GM04503 (cell line): ENCODE measurements at places on chromosomes 5 and 9.

DNA sequence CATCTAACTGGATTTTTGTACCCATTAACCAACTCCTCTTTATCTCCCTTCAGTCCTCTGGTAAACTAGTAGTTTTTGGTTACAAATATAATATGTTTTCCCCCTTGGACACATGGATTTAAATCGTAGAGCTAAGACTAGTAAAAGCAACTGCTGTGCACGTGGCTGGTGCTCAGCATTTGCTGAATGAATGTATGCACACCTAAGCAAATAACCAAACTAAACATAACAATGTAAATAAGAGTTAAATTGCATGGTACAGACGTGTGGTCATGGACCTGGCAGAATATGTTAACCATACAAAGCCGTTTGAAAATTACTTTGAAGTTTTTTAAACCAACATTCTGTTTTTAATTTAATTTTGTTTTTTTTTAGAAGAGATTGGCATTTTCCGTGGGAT, 65.2 kb upstream of the FYB1 start:
- DNase-seq: no peak

GRCh38 chr9:21961569-21961968, 32.6 kb downstream of the CDKN2A start:
- DNase-seq: no peak

GRCh38 chr5:34854459-34855174, 15.7 kb downstream of the TTC23L start:
- no peak for DNase-seq

DNA sequence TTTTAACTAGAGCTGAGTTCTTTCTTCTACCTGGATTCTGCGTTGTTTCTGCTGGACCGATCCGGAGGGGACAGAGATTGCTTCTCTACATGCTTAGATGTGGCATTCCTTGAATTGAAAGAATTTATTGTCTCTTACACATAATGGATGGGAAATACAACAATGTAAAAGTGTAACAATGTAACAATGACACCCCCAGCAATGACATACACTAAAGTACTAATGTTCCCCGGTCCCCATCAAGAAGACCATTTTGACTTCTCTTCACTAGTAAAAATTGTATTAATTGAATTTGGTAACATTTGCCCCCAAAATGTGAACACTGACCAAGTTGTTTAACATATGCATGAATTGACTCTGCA, 760.2 kb downstream of the TAF11L14 start:
- no peak for DNase-seq

- DNase-seq: no peak
Observed at GRCh38 chr9:111662576-111663300, 1.3 kb downstream of the GNG10 start.

DNA sequence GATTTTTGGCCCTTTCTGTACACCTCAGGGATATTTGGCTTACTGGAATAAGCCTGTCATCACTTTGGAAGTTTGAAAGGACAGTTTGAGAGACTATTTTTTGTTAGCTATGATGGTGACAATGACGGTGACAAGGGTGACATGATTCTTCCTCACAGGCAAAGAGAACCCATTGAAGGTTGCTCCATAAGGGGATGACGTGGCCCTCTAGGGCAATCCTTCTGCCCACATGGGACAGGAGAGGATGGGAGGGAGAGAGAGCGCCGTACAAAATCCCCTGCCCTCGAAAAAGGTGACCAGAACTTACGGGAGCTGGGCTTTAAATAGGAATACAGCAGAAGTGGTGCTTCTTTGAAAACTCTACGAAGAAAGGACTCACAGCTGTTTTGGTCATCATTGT, 22.6 kb downstream of the HRH2 start:
- no peak for DNase-seq

- DNase-seq: no peak
Observed at GRCh38 chr5:180865981-180866695, 5.1 kb upstream of the ZFP62 start.

DNA sequence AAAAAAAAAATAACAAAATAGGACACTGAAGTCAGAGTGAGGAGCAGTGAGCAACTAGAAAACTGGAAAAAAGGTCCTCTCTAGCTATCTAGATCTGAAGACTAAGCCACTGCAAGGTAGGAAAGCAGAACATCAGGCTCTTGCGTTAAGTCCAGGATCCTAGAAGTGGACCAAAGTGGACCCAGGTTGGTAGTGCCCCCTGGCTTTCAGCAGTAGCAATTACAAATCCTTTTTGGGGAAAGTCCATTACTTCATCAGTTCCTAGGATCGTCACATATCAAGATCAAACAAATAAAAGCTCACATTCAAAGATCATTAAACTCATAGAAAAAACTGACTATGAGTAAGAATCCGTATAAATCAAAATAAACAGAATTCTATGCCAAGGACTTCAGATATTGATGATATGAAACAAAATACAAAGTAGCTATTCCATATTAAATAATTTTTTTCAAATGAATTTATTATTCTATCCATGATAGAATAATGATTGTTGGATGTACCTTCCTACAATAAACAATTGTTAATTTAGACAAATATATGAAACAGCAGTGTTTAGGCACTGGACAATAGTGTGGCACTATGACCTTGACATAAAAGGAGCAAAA, 6.5 kb upstream of the RICTOR start:
- DNase-seq: no peak

- peak; percentile 25 for DNase-seq
Observed at GRCh38 chr9:112487008-112487798, 576 bp downstream of the KIAA1958 start.

DNA sequence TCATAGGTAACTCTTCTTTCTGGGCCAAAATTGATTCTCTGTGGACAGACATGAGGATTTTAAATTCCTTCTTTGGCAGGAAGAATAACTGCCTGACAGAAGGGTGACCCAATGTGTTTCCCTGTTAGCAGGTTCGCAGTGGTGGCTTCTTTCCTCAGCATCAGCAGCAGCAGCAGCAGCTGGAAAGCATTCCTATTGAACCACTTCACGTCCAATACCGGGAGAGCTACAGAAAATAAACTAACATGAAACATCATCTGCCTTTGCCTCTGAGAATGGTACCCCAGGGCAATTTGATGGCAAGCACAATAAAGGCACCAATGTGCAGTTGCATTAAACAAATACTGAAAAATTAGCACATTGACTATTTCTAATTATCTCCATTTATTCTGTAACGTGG, 214.5 kb downstream of the TMEM167A start:
- DNase-seq: no peak

- no peak for DNase-seq
Observed at GRCh38 chr5:147532156-147532555, 22.3 kb upstream of the DPYSL3 start.

DNA sequence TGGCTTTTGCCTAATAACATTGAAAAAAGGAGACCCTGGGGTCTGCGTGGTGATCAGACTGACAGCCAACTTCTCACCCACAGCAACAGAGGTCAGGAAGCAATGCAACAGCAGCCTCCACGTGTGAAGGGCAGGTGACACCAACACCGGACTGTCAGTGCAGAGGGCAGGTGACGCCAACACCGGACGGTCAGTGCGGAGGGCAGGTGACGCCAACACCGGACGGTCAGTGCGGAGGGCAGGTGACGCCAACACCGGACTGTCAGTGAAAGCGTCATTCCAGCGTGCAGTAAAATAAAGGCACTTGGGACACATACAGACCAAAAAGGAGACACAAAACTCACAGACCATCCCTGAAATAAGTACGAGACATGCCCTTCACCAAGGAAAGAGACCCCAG, 37.2 kb upstream of the CEP72 start:
- no peak for DNase-seq
